ENCODE measurements at places on chromosomes 1 and 21.

GRCh38 chr1:203754455-203754864 is 10.5 kb upstream of the LAX1 start:
- peak; percentile 24 for DNase-seq

- no peak for DNase-seq
Observed at GRCh38 chr21:35810431-35810970, 249.8 kb downstream of the SETD4 start.

- no peak for DNase-seq
Observed at GRCh38 chr1:180969434-180969833, 53.2 kb downstream of the STX6 start.

DNA sequence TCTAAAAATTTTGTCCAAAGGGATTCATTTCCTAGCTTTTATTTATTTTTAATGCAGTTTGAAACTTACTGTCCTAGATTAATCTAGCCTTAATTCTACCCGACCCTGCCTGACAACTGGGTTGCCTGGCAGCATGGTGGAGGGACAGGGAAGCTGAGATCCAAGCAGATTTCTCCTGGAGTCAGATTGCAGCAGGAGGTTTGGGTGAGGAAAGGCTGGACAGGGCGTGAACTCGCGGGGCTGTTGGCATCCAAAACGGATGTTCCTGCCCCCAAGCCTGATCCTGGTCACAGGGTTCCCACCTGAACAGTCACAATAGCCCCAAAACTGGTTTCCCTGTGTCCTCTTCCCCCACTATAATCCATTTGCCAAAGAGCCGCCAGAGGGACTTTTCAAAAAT is 23.2 kb downstream of the TCEA3 start:
- DNase-seq, result no peak

DNA sequence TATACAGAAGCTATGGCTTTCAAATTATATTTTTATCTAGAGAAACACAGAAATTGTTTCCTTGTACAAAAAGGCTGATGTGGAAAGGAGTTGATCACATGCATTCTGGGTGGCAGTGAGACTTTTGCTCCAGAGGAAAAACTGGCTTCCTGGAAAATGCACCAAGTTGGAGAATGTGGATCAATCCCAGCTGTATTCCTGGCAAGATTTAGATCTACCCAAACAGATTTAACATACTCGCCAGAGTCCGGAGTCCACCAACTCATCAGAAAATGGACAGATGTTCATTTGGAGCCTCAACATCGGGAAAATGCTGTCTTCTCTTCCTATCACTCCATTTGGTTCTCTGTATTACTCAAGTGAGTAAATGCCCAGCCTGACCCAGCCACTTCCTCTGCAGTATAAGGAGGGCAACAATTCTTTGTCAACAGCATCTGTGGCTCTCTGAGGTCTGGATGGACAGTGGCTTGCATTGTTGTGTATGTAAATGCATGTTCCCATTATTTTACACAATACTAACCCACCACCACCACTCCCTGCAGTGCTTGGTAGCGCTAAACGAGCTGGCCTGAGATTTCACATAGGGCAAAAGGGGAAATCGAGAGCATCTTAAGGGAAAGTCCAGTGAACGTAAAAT is 226.2 kb upstream of the IRF2BP2 start:
- DNase-seq, result peak; percentile 23

- DNase-seq, result no peak
Observed at GRCh38 chr1:174266476-174266875, 107.2 kb downstream of the RABGAP1L start.

GRCh38 chr21:41446586-41446985 is 20.5 kb downstream of the MX1 start:
- no peak for DNase-seq

DNA sequence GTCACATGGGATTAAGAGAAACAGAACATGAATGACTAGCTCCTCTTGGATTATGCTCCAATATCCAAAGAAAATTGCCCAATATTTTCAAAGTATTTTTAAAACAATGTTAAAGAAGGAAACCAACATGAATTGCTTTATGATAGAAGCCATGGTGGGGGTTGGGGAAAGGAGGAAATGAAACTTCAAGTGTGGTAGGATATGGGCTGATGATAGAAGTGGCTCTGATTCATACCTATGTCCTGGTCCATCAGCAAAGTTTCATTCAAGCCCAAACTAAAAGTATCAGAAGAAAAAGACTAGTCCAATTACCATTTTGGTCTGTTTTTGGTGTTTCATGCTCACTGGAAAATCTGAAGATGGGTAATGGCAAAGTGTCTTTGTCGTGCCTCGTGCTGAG is 104.2 kb upstream of the PROX1 start:
- DNase-seq, result no peak

GRCh38 chr1:159315381-159315780 is 13.2 kb downstream of the FCER1A start:
- DNase-seq, result no peak

GRCh38 chr1:201633811-201634210 is 94.9 kb downstream of the NAV1 start:
- DNase-seq, result no peak

DNA sequence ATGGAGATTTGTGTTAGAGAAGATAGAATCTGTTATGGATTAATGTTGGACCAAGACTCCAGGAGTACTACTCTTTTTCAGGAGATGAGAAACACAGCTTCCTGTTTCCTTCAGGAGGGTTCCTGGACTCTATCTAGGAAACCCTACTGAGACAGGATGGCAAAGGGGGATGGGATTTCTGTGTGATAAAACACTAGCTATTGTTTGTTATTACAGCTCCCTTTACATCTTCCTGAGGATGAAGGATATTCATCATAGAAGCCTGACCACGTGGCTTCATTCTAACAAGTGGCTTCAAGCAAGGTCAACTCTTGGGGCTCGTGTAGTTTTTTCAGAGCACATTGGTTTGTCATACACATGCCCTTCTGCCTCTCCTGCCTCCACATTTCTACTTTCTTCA is 33.3 kb downstream of the RGL1 start:
- no peak for DNase-seq

DNA sequence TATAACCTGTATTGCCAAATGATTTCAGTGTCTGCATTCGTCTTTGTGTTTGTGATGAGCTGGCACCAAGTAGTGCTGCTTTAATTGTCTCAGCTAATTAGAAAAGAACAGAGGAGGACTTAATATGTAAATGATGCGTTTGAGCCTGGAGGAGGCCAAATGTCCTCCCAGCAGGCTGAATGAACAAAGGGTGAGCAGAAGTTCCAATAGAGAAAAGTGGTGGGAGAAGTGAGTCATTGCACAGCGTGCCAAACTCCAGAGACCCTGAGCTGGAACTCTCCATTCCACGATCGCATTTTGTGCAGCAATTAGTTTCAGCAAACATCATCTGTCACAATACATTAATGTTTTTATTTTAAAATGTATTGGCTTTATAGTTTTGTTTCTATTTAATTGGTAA is 17.9 kb downstream of the ETV3L start:
- DNase-seq, result no peak

DNA sequence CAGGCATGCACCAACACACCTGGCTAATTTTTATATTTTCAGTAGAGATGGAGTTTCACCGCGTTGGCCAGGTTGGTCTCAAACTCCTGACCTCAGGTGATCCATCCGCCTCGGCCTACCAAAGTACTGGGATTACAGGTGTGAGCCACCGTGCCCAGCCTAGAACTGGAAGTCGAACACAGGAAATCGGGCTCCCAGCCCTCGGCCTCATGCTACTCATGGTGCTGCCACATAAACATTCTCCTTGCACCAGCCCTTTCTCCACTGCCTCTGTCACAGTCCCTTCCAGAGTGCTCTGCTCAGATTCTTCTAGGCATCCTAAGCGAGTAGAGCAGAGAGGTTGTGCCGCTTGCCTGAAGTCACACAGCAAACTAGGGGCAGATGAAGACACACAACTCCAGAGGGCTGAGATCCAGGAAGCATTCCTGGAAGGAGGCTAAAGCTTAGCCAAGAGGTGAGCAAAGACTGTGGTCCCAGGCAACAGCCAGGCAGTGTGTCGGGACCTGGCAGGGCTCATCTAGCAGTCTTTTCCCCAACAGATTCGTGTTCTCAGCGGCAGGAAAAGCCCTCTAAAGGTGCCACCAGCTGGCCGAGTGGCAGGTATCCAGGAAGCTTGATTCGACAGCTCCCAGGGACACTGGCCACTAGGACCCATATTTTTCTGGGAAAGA is 29.6 kb upstream of the NPPB start:
- no peak for DNase-seq

DNA sequence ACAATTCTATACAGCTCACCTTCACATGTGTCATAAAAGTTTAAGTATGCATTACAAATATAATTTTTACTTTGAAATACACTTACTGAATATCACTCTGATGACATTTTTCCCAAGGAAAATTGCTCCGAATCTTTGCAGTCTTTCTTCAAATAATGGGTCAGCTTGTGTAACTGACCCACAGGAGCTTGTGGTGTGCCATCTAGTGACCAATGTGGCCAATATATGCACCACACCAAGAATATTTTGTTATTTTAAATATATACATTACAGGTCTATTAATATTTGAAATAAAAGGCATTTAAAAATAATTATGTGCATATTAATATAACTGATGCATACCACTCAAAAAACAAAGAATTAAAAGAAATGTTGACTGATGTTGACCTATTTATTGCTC is 271.4 kb downstream of the TBX15 start:
- DNase-seq, result no peak

GRCh38 chr1:14259191-14259757 is 339.2 kb upstream of the KAZN start:
- DNase-seq, result no peak

GRCh38 chr1:163248064-163248463 is 45.3 kb upstream of the RGS5 start:
- no peak for DNase-seq

DNA sequence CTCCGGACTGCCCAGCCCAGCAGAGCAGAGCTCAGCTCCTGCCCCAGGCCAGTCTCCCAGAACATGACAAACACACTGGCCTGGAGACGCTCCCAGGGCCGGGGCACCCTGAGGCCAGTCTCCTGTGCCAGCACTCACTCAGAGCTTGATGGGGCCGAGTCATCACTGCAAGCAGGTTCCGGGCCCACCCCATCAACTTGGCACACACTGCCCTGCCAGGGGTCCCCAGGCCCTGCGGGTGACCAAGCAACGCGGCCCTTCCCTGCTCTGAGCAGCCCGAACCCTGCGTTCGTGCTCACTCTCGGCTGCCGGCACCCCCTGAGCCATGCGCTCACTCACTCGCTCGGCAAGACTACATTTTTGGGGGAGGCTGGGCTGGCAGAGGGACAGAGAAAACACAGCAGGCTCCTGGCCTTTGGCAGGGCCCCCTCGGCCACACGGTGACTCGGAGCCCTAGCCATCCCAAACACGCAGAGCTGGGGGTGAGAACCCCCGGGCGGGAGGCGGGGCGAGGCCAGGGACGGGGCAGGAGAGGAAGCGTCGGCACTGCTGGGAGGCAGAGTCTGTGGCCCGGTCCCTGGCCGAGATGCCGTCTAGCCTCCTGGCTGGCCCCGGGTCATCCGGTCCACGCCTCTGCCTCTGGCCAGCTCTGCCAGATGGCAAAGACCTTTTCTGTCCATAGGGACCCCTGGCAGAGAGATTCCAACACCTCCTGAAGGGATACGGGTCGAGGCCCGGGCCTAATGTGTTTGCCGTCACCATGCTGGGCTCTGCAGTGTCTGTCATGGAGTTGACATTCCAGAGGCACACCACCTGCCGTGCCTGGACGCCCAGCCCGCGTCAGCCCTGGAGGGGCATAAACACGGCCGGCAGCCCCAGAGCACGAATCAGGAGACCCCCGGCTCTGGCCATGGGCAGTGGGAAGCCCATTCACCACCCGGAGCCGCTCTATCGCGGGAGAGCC is 68.0 kb downstream of the MEGF6 start:
- DNase-seq, result no peak
